HepG2 (cell line): ENCODE measurements at places on chromosomes 13 and 19.

DNA sequence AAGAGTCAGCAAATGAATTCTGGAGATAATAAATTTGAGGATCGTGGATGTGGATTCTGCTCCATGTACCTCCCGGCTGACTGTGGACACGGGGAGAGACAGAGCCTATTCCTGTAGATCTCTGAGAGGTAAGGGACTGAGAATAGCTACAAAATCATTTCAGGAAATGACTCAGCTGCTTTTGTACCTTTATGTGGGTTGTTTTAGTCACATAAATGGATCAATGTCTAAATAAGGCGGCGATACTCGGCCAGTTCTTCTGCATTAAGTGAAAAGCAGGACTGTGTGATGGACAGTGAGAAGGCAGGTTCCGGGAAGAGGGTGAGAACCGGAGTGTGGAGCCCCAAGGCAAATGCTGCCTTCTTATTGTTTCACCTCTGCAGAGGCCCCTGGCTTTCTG lies 128.1 kb downstream of the EFNB2 start:
- no peaks in the 10 kb centered on the region for H3K27me3 ChIP-seq
- no peaks in the 10 kb centered on the region for H3K4me1 ChIP-seq
- no peak overlapping the region for H3K27ac ChIP-seq
- no peak for DNase-seq
- H3K4me3 ChIP-seq: no peak overlapping the region
- H3K36me3 ChIP-seq: no peaks in the 10 kb centered on the region

DNA sequence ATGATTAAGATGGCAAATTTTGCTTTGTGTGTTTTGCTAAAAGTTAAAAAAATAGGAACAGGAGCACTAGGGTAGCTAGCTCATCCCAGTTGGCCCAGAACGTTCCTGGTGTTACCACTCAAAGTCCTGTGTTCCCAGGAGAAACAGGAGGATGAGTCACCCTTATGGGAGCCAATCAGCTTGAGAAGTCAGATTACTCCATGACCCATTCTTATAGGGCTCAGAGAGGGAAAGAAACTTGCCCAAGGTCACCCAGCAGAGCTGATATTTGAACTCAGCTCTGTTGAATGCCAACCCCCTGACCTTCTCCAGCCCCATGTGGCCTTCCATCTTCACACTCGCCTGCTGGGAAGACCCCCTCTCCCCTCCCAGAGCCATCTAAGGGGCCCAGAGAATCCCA lies 13.0 kb downstream of the NMRK2 start:
- no peaks in the 10 kb centered on the region for H3K36me3 ChIP-seq
- H3K27me3 ChIP-seq: 0 out of 3 replicates have a peak, but pooled peaks cover 4% of the 10 kb centered on the region
- H3K27ac ChIP-seq: no peak overlapping the region
- no peak overlapping the region for H3K4me3 ChIP-seq
- H3K4me1 ChIP-seq: no peaks in the 10 kb centered on the region

DNA sequence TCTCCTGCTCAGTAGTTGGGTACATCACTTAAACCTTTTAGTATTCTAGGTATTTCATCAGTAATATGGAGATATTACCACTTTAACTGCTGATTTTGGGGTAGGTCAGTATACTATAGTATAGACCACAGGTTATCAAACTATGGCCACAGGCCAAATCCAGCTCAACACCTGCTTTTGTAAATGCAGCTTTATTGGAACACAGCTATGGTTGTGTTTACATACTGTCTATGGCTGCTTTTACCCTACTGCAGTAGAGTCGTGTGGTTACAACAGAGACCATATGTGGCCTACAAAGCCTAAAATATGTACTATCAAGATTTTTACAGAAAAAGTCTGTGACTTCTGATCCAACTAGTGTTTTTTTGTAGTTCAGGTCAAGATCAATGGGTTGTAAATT lies 10.3 kb downstream of the COG6 start:
- H3K27ac ChIP-seq: no peak overlapping the region
- H3K4me3 ChIP-seq: no peak overlapping the region
- peaks cover 19% of the 10 kb centered on the region; the same call in 2 of the 3 replicates for H3K36me3 ChIP-seq

GRCh38 chr13:31967155-31967554 lies 64.4 kb upstream of the FRY start:
- no peaks in the 10 kb centered on the region for H3K36me3 ChIP-seq
- no peak for DNase-seq
- no peaks in the 10 kb centered on the region for H3K4me1 ChIP-seq
- H3K27ac ChIP-seq: no peak overlapping the region
- H3K4me3 ChIP-seq: no peak overlapping the region
- no peaks in the 10 kb centered on the region for H3K27me3 ChIP-seq

DNA sequence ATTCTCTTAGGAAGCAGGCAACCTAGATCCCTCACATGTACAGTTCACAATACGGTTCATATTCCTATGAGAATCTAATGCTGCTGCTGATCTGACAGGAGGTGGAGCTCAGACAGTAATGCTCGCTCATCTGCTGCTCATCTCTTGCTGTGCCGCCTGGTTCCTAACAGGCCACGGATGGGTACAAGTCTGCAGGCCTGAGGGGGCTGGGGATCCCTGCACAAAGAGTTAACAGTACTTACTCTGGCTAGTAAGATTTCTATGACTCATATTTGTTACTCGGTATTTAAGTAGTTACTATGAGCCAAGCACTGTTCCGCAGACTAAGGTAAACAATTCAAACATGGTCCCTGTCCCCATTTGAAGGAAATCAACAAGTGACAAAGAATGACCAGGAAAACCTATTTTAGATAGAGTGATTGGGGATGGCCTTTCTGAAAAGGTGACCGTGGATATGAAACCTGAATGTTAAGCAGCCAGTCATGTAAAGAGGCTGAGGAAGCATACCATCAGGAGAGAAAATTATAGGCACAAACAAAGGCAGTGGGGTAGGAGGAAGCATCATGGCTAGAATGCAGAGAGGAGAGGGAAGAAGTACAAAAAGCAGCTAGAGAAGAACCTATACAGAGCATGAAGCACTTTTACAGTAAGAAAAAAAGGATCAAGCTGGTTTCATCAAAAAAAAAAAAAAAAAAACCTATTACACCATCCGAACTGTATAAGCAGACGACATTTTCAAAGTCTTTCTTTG lies 20.6 kb upstream of the WBP4 start:
- H3K27ac ChIP-seq: no peak overlapping the region
- no peaks in the 10 kb centered on the region for H3K36me3 ChIP-seq
- peaks cover 18% of the 10 kb centered on the region for H3K4me1 ChIP-seq
- DNase-seq: no peak
